ENCODE measurements at places on chromosomes 4 and X. TPM values are rescaled to one million over a fixed set of nuclear protein-coding genes. Genes with fewer than 3 reads are reported as not detected.

GRCh38 chr4:189084671-189085070 is 856.0 kb upstream of the FRG1 start:
- DNase-seq: no peak

DNA sequence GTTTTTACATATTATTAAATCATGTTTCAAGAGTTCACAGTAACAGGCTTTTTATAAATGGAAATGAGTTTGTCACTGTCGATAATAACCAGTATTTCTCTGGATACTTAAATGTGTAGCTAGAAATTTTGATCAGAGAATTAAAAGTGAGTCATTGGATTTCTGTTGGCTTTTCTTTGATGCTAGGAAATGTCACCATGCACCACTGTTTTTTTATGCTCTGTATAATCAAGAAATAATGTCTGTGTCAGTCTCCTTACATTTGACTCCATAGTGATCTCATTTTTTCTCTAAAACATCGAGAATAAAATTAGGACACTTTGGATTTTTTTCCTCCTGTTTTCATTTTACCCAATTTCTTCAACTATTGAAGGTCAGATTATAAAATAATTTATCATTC is 234.2 kb downstream of the RAPGEF2 start:
- no peak for DNase-seq

DNA sequence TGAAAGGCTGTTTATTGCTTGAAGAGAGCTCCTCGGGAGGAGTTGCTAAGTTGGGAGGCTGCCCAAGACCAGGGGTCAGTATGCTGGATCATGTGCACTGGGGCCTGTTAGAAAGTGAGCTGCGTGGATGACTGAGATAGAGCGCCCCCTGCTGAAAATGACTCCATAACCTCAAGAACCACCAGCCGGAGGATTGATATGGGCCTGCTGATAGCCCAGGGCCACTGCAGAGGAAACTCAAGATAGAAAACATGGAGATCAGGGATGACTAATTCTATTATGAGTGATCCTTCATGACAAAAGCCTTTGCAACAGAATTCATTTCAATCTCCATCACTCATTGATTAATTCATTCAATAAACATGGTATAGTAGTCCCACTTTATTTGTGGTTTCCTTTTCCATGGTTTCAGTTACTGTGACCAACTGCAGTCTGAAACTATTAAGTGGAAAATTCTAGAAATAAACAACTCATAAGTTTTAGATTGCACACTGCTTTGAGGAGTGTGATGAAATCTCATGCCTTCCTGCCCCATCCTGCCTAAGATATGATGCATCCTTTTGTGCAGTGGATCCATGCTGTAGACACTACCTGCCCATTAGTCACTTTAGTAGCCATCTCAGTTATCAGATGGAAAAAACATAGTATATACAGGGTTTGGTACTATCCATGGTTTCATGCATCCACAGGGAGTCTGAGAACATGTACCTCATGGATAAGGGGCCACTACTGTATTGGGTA is 126.7 kb upstream of the MBNL3 start:
- peak; percentile 60 for DNase-seq

- DNase-seq: no peak
These were observed 22.2 kb downstream of the HELT start for GRCh38 chr4:185040523-185040922.

DNA sequence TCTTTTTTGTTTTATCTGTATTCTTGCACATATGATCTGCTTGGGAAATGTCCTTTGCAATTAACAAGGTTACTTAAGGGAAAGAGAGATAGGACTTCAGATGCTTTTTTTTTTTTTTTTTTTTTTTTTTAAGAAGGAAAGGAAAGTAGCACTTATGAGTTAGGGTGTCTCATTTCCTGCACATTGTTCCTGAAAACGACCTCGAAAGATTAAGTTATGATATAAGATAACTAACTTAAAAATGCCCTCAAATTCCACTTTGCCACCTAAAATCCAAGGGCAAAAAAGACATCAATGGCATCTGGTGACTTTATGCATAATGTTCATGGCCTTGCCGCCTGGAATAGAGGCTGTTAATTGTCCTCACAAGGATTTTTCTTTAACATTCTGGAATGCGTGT is 44.9 kb downstream of the PCDH7 start:
- no peak for DNase-seq

DNA sequence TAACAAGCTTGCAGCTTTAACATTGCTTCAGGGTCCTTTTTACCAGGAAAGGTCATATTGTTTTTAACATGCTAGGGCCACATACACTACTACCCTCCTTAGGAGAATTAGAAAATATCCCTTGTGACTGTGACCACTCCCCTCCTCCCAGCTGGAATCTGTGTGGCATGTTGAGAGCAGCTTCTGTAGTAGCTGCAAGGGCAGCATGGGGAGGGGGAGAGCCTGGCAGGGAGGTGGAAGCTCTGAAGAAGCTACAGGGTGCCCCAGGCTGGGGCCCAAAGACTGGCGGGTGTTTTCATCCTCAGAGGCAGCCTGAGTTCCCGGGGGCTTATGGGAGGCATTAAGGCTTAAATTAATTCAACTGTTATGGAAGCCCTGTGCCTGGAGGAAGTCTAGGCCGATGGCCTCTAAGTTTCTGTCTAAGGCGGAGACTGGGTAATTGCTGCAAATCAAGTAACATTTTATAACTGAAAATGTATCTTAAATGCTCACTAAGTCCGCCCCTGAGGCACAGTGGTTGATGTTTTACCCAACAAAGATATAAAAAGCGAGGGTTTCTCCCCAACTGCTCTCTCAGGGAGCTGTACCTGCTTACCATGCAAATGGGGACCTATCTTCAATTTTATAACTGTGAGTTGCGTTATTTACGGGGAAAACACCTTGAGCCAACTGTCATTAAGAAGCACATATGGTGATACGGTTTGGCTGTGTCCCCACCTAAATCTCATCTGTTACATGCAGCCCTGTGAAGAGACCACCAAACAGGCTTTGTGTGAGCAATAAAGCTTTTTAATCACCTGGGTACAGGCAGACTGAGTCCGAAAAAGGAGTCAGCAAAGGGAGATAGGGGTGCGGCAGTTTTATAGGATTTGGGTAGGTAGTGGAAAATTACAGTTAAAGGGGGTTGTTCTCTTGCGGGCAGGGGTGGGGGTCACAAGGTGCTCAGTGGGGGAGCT is 37.4 kb upstream of the STS start:
- no peak for DNase-seq

GRCh38 chr4:70158576-70158975 is 4.5 kb downstream of the PRR27 start:
- no peak for DNase-seq

The IBSP gene
- not detected for total RNA-seq

All from suprapubic skin (tissue), 4 donors.